ENCODE measurements at places on chromosomes 13 and 19.
A peak's percentile ranks its signal among the peaks of the same experiment; 100 is the strongest.

GRCh38 chr19:384799-385169, 24.2 kb downstream of the C2CD4C start:
- DNase-seq: no peak

- DNase-seq: no peak
Measured at GRCh38 chr13:97429681-97430081, 4.3 kb upstream of the RAP2A start.

GRCh38 chr13:59356607-59357006, 807.1 kb downstream of the DIAPH3 start:
- no peak for DNase-seq

DNA sequence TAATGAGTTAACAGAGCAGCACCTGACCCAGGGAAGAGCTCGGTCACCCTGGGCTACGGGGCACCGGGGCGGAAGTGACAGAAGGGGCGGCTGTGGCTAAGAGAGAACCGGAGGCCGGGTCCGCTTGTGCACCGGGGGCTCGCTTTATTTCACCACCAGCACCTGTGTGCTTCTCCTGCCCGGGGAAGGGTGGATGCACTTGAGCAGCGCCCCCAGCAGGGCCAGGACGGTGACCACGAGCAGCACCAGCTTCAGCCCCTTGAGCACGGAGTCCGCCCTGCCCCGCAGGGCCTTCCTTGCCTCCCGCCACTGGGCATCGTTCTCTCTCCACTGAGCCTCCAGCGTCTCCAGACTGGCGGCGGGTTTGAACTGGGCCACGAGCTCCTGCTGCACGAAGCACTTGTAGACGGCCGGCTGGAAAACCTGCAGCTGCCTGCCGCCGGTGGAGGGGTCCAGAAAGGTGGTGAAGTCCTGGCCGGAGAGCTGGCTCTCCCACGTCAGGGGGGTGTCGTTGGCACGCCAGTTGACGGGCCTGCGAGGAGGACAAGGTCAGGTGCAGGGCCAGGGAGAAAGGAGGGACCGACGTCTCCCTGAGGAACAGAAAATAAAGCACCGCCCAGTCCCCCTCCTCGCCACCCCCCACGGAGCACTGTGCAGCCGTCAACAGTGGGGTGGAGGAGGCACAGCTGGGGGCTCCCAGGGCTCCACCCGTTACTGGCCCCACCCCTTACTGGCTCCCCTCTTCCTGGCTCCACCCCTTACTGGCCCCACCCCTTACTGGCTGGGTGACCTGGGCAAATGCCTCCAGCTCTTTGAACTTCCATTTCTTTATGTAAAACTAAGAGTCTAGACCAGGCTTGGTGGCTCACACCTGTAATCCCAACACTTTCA, 3.6 kb downstream of the FAM187B start:
- DNase-seq: peak; percentile 72

DNA sequence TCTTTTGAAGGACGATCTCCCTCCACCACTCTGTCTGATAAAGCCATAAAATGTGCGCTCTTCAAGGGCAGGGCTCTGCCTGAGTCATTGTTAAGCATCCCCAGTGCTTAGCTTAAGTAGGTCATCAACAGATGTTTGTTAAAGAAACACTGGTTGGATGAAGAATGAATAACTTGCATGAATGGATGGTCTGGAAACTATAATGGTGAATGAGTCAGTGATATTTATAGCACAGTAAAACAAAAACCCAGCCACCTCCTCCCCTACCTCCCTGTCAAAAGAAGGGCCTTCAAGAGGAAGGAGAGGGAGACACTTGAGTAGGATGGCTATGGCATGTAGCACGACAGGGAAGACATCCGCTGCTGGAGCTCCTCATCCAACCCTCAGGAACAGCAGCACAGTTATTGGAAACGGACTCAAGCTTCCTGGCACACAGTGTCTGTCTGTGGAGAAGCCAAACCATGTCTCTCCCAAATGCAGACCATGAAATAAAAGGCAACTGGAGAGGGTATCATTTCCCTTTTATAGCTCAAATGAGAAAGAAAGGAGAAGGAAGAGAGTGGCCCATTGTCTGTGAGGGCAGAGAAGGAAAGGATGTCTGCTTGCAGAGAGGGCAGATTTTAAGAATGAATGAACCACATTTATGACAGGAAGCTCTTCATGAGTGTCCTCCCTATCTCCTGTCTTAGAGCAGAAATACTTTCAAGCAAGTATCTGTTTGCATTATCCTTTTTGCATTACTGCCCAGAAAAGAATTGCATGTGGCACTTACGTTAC, 183.5 kb upstream of the UBL3 start:
- DNase-seq: no peak

DNA sequence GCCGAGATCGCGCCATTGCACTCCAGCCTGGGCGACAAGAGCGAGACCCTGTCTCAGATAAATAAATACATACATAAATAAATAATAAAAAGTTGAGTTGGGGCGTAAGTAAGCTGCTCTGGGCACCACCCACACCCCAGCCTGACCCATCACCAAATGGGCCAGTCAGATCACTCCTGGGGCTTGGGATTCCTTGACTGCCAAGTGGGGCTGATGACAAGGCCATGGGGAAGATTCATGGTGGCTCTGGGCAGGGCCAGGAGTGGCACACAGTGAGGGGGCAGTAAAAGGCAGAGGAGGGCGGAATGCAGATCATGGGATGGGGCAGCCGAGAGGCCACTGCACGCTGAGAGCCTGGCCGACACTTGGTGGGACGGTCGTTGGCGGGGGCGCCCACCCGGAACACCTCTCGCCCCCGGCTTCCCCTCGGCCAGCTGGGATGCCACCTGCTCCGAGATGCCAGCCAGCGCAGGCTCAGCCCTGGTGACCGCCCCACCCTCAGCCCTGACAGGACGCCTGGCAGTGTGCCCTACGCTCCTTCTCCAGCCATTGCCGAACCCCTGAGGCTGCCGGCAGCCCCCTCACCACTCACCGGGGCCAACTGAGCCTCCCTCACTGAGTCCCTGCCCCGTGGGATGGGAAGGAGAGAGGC, 10.9 kb downstream of the ZNF653 start:
- no peak for DNase-seq

GRCh38 chr19:48807590-48808308, 3.1 kb downstream of the BCAT2 start:
- peak; percentile 59 for DNase-seq

DNA sequence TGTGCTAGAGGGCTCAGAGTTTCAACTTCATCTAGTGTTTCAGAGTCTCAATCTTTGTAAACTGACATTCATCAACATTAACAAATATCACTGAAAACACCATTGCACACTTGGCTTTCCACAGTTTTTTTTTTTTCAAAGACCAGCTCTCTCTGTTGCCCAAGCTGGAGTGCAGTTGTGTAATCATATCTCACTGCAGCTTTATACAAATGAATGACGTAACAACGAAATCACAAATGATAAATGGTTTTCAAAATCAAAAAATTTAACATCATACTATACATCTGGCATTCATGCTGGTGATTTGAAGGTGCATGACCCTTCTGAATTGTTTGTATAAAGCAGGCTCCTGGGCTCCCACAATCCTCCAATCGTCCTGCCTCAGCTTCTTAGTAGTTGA, 248.0 kb upstream of the TMTC4 start:
- no peak for DNase-seq

GRCh38 chr19:46983097-46983496, 36.5 kb upstream of the NPAS1 start:
- DNase-seq: no peak

- no peak for DNase-seq
Measured at GRCh38 chr13:58843567-58843966, 1212.0 kb downstream of the PCDH17 start.

GRCh38 chr19:38852231-38853044, 2.7 kb upstream of the HNRNPL start:
- DNase-seq: no peak

GRCh38 chr19:19261350-19262189, 11.5 kb downstream of the TM6SF2 start:
- peak; percentile 53 for DNase-seq

- no peak for DNase-seq
Measured at GRCh38 chr13:53189162-53189561, 160.5 kb downstream of the OLFM4 start.

DNA sequence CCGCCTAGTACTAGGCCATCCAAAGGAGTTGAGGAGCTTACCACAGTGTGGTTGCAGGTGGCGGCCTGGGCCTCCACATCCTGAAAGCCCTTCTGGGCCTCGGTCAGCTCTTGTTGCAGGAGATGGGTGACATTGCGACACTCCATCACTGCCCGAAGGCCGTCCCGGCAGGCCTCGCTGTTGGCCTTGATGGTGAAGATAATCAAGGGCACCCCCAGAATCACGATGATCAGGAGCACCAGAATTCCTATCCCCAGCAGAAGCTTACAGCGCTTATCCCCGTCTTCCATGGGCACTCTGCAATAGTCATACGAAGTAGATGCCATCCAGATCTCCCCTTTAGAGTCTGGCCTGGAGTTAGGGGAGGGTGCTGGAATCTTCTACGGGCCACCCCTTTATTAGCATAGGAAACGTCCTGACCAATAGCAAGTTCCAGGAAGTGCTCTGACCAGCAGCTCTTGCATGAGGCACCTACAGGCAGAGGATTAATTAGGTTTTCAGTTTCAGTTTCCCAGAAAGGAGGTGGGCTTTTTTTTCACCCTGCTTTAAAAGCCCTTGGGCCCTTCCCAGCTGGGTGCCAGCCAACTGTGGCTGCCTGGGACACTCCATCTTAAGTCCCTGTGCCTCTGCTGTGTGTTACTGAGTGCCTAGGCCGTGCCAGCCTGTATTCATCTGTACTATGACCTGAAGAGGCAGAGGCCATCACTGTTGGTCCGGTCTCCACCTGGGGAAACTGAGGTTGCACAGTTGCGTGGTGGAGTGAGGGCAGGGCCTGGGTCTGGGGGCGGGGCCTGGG, at the start of gene BST2:
BST2 (minus strand) TSS at position 381 of the 796 bp plus-strand sequence; CDS start at position 326, 55 bp downstream.
- DNase-seq: no peak

- no peak for DNase-seq
Measured at GRCh38 chr19:2270157-2270422, 11.9 kb downstream of the PEAK3 start.

GRCh38 chr13:113137691-113138298, 15.2 kb downstream of the F10 start:
- DNase-seq: no peak

DNA sequence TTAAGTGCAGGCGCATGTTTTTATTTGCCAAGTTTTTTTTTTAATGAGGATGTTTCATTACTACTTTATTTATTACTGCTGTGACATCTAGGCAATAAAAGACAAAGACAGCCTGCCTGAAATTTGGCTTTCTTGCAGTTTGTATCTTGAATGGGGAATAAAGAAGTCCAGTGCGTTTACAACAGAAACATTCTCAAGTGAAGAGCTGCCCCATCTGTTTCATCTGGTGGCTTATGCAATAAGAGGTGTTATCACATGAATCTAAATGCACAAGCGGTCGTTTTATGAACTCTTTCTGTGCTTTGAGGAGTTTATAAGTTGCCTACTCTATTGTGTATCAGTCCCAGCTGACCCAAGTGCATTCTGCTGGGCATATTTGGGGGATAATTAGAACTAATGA, 12.6 kb upstream of the MAB21L1 start:
- DNase-seq: no peak

- no peak for DNase-seq
Measured at GRCh38 chr13:35479706-35480105, 3.2 kb upstream of the MAB21L1 start.

- DNase-seq: no peak
Measured at GRCh38 chr19:49631014-49631588, 8.8 kb downstream of the RRAS start.

DNA sequence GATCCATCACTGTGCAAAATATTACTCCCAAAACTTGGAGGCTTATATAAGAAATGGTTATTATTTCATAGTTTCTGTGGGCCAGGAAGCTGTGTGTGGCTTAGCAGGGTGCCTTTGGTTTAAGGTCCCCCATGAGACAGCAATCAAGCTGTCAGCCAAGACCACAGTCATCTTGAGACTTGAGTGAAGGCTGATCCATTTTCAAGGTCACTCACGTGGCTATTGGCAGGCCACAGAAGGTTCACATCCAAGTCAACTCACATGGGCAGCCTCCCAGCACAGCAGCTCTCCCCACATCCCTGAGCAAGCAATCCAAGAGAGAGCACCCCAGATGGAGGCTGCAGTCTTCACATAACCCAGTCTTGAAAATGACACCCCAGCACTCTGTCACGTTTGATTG, 537.4 kb downstream of the MYO16 start:
- no peak for DNase-seq

DNA sequence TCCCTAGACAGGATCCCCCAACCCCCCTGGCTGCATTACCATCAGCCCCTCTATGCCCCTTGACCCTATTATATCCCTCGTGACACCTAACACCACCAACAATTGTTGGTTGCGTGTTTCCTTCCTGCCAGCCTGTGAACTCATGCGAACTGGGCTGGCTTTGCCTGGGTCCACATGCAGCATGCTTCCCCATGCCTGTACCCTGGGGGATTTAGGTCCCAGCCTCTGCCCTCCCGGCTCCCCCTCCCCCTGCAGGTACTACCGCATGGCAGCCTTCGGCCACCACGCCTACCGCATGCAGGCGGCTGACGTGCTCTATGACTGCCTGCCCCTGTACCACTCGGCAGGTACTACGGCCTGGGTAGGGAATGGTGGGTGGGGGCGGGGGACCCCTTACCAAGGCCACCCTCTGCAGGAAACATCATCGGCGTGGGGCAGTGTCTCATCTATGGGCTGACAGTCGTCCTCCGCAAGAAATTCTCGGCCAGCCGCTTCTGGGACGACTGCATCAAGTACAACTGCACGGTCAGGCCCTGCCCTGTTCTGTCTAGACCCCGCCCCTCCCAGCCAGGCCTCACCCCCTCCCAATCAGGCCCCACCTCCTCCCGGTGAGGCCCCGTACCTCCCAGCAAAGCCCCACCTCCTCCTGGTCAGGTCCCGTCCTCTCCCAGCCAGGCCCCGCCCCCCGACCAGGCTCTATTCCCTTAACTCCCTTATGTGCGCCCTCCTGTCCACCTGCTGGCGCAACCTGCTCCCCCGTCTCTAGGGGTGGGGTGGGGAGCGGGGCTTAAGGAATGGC, 18.5 kb downstream of the SLC27A1 start:
- DNase-seq: peak; percentile 97
